ENCODE measurements at places on chromosomes 2 and 18. TPM values are rescaled to one million over a fixed set of nuclear protein-coding genes. Genes with fewer than 3 reads are reported as not detected.

INO80D gene
- total RNA-seq = 29.5 TPM

C1QL2 gene
- not detected for total RNA-seq

RAB3GAP1 gene
- 22.8 TPM for total RNA-seq

NBAS gene
- 34.1 TPM for total RNA-seq

SCYGR3 gene
- total RNA-seq = not detected

KIAA2012 gene
- total RNA-seq = not detected

OTOF gene
- 12.1 TPM for total RNA-seq

GPR39 gene
- not detected for total RNA-seq

SF3B1 gene
- total RNA-seq = 298 TPM

MATN3 gene
- total RNA-seq = not detected

RAX gene
- total RNA-seq = not detected

PGAP1 gene
- total RNA-seq = 28.1 TPM

LRATD1 gene
- not detected for total RNA-seq

TSPYL6 gene
- total RNA-seq = not detected

LONRF2 gene
- 0.27 TPM for total RNA-seq

SLC23A3 gene
- 2.1 TPM for total RNA-seq

ANKRD29 gene
- total RNA-seq = 0.07 TPM

GRB14 gene
- not detected for total RNA-seq

HNMT gene
- total RNA-seq = not detected

PIEZO2 gene
- not detected for total RNA-seq

MAB21L4 gene
- total RNA-seq = not detected

LHCGR gene
- total RNA-seq = not detected

CNDP1 gene
- not detected for total RNA-seq

LOXHD1 gene
- total RNA-seq = not detected

B3GNT7 gene
- total RNA-seq = not detected

NTSR2 gene
- total RNA-seq = not detected

IL1RN gene
- total RNA-seq = 0.70 TPM

ANKRD23 gene
- total RNA-seq = 15.0 TPM

FIGN gene
- total RNA-seq = not detected

SERPINB3 gene
- not detected for total RNA-seq

SGPP2 gene
- total RNA-seq = 0.70 TPM

TET3 gene
- total RNA-seq = 20.2 TPM

USP14 gene
- total RNA-seq = 76.8 TPM

RUFY4 gene
- 1.3 TPM for total RNA-seq

KLHL41 gene
- total RNA-seq = not detected

NDC80 gene
- 72.8 TPM for total RNA-seq

ANKRD53 gene
- total RNA-seq = not detected

BCL11A gene
- total RNA-seq = not detected

CROCC2 gene
- not detected for total RNA-seq

ABCG8 gene
- not detected for total RNA-seq

FEV gene
- not detected for total RNA-seq

CTNNA2 gene
- not detected for total RNA-seq

NGEF gene
- total RNA-seq = not detected

SLC1A4 gene
- 63.3 TPM for total RNA-seq

Measured in T-helper 2 cell treated with Interferon-gamma antibody and Interleukin-4, amounts not matched to agents 100 ng/mL and 5 ng/mL, for 36 hours (primary cell).